ENCODE measurements at places on chromosomes 2 and 18.

DNA sequence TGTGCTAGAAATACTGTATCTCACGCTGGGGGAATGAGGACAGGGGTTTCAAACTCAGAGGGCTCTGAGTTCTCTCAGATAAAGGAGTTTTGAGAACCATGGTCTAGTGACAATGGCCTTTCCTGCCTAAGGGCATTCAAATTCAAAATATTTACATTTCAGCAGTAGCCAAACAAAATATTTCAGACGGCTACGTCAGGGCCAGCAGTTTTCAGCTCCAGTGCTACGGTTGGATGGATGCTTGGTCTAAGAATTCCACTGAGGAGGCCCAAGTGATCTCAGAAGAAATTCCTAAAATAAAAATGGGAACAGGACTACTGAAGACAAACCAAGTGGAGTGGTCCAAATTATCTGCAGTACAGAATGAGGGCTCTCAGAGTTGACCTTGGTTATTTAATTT, 41.1 kb upstream of the SCG2 start:
- no peak for DNase-seq

DNA sequence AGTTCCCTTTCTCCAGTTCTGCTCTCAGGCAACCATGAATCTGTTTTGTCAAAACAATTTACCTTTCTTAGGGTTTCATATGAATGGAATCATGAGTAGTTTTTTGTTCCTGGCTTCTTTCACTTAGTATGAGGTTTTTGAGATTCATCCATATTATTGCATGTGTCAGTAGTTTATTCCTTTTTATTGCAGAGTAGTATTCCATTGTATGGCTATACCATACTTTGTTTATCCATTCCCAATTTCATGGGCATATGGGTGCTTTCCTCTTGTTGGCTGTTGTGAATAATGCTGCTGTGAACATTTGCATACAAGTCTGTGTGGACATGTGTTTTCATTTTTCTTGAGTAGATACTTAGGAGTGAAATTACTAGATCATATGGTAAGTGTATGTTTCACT, 46.0 kb downstream of the SANBR start:
- DNase-seq = no peak

DNA sequence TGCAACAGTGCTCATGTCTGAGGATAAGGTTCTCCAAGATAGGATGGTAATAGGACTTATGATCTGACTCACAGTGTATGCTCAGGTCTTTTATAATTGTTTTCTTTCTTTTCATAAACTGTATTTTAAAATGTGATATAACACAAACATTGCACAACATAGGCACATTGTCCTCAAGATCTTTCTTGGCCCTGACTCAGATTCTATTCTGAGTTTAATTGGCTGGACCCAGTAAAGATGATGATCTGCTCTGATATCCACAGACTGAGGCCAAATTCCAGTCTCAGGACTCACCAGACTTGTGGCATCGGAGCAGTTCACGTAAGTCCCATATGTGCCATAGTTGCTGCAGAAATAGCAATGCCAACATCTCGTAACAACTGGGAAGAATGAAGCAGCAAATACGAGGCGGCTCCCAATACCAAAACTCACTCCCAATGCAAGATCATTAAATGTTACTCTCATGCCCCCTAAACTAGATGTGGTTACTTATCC, 448.9 kb upstream of the SLC14A2 start:
- DNase-seq = no peak

DNA sequence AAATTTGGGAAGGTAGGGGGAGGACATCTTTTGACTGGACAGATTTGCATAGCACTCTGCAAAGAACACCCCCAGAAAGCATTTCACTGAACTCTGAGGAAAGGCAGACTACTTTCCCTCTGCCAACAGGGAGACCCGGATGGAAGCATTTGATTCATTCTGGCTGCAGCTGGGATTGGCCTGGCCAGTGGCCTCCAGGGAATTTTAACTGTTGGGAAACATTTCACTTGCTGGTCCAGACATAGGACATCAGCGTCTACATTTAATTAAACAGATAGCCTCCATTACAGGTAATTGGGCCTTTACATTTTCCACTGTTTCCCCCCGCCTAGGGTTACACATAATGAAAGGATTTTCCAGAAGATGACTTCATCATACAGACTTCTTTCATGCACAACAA, 92.8 kb downstream of the MARCHF4 start:
- DNase-seq = no peak

GRCh38 chr18:41973983-41974382, 18.9 kb downstream of the PIK3C3 start:
- no peak for DNase-seq

GRCh38 chr2:13558368-13558767, 841.6 kb downstream of the TRIB2 start:
- no peak for DNase-seq
